ENCODE measurements at places on chromosomes 1 and 21.

DNA sequence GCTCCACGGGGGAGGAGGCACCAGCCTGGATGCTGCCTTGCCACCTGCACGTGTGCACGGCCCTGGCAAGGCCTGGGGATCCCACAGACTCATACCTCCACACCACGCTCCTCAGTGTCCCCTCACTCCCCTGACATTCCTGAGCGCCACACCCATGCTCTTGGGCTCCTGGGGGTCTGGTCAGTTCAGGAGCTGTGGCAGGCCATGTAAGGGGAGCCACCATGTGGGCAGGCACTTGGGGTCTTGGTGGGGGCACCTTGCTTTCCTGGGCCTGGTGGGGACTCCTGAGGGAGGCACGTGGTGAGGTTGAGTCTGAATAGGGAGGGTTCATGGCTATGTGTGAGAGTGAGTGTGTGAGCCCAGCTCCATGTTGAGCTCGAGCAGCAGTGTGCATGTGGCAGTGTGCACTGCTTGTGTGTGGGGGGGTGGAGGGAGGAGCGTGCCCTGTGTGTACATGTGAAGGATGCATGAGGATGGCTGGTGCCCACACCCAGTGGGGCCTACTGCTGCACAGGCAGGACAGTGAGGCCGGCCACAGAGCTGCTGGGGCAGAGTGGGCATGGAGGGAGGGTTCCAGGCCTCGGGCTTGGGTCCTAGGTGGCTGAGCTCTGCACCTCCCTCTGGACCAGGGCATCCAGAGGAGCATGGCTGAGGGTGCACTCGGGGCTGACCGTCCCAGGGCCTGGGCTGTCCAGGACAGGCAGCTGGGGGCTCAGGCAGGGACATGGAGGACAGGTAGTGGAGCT is 1.6 kb downstream of the GJC2 start:
- DNase-seq, result no peak

DNA sequence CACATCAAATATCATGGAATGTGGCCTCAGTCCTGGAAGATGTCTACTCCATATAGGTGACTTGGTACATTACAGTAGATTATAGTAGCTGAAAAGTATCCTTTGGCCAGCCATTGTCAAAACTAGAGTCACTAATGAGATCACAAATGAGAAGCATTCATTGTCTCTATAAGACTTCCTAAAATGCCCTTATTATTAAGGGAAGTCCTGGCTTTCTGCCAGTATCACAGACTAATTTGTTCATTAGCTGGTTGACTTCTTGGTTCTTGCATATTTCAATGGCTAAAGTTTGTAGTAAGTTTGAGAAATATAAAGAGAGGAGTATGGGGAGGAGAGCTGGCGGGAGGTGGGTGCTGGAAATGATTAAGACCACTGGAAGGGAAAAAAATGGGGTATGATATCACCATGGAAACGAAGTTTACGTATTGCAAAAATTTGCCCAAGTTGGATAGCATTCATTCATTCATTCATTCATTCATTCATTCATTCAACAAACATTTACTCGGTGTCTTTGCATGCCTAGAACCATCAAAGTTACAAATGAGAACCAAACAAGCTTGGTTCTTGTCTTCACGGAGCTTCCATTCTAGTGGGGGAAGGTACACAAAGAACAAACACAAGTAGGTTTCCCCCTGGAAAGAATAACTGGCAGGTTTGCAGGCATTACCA is 11.7 kb upstream of the B3GALNT2 start:
- no peak for DNase-seq

- no peak for DNase-seq
Observed at GRCh38 chr1:64962441-64962840, 3.9 kb downstream of the JAK1 start.

- no peak for DNase-seq
Observed at GRCh38 chr1:204782118-204782700, 88.5 kb upstream of the NFASC start.

DNA sequence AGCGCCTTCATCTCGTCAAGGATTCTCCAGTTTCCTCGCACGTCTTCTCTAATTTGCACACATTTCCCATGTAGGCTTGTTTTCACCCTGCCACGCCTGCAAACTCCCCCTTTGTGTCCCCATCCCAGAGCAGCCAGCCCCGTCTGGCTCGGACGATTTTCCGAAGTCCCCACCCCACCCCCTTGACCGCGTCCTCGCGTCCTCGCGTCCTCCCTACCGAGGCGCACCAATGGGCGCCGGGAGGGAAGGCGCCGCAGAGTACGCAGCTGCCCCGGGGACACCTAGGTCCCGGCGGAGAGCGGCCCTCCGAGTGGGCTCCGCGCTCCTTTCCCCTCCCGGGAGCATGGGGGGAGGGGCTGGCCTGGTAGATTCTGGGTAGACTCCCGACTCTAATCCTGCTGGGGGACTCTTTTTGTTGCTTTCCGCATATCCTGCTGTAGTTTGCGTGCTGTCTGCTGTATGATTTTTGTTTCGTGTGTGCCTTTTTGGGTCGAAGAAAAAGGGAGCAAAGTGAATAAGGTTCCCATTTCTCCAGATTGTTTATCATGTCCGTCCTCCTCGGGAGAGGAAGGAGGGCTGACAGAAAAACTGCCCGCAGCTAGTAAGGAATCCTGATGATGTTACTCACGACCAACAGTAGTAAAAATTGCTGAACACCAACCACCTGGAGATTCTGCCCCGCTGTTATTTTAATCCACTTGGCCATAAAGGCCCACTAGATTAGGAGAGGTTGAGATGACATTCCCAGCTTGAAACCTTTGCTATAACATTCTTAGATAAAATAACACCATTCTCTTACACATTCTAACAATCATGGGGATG is 1.5 kb downstream of the CACHD1 start:
- DNase-seq, result no peak

GRCh38 chr21:42674351-42674940 is 21.0 kb downstream of the PDE9A start:
- no peak for DNase-seq

- DNase-seq, result no peak
Observed at GRCh38 chr1:1075148-1075935, 1.2 kb upstream of the RNF223 start.

GRCh38 chr1:119310301-119310700 is 58.3 kb upstream of the HAO2 start:
- DNase-seq, result no peak

DNA sequence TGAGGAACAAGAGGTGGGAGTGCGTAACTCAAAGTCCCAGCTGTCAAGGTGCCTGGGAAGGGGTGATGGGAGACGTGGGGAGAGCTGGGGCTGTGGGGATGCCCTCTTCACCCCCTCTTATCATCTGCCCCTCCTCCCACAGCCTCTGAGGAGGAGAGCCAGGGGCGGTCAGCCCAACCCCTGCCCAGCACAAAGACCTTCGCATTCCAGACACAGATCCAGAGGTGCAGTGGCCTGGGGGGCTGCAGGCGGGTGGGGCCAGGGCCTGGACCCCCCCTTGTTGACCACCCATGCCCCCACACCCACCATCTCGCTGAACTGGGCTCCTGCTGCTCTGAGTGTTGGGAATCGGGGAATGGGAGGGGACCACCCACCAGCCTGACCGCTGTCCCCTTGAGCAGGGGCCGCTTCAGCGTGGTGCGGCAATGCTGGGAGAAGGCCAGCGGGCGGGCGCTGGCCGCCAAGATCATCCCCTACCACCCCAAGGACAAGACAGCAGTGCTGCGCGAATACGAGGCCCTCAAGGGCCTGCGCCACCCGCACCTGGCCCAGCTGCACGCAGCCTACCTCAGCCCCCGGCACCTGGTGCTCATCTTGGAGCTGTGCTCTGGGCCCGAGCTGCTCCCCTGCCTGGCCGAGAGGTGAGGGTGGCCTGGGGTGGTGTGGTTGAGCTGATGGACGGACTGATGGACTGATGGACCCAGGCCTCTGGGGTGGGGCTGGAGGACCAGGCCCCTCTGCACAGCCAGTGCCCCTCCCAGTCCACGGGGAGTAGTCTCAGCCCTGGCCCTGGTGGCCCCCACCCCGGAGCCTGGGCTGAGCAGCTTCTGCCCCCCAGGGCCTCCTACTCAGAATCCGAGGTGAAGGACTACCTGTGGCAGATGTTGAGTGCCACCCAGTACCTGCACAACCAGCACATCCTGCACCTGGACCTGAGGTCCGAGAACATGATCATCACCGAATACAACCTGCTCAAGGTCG is 29.7 kb downstream of the TRIM11 start:
- DNase-seq, result no peak

- no peak for DNase-seq
Observed at GRCh38 chr1:20899154-20899972, 112.3 kb upstream of the HP1BP3 start.
